ENCODE measurements at places on chromosomes 6 and 20.

- no peak for DNase-seq
Observed at GRCh38 chr6:154852687-154853086, 119.5 kb downstream of the SCAF8 start.

DNA sequence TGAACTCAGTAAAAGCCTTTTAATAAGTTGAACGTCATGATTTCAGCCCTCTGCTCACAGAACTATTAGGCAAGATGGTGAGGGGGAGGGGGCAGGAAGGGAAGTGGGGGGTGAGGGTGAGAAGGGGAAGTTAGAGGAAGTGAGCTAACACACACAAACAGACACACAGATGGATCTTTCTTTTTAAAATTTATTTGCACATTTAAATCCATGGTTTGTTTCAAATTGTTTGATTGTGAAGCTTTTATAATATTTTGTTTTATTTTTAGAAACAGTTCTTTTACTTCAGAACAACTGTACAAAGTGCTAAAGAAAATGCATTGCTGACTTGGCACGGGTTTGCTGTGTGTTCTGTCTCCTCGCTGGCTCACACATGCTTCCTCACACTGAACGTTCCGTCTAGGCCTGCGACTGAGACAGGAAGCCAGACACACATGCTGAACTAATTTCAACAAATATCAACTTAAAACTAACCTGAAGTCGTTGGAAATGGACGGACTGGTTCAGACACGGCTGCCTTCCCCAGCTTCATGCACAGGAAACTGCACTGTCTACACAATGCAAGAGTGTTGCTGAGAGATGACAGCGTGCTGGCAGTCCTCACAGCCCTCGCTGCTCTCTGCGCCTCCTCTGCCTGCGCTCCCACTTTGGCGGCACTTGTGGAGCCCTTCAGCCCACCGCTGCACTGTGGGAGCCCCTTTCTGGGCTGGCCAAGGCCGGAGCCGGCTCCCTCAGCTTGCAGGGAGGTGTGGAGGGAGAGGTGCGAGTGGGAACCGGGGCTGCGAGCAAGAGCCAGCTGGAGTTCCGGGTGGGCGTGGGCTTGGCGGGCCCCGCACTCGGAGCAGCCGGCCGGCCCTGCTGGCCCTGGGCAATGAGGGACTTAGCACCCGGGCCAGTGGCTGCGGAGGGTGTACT, 8.1 kb upstream of the ZBP1 start:
- no peak for DNase-seq

DNA sequence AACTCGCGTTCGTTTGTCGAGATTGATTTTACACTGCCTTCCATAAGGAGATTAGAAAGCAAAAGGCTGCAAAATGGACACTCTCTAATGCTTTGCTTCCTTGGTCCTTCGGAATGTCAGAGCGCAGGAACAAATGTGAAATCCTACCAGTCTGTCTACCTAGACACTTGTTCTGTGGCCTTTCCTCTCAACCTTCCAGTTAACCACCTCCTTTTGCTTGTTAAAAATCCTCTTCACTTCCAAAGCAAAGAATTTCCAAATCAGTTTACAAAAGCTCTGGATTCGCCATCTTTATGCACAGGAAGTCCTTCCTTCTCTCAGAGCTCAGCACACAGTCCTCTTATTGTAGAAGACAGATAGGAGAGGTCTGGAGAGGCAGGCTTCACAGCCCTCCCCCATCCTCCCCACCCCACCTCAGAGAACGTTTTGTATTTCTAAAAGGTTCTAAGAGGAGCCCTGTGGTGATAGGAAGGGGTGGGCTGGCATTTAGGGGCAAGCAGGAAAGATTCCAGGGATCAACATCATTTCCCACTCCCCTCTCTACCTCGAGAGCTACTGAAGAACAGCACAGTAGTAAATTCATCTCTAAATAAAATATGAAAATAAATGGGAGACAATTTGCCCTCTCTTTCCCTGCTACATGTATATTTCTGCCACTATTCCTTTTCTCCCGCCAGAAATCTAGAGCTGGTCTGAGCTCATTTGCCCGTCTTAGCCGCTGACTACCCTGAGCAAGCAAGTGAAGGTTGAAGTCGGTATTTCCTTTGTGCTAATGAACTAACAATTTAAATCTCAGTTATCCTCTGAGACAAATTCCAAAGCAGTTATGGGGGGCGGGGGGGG, 18.9 kb downstream of the TFAP2A start:
- no peak for DNase-seq

- DNase-seq, result no peak
Observed at GRCh38 chr6:31383149-31383548, 20.2 kb upstream of the MICA start.

DNA sequence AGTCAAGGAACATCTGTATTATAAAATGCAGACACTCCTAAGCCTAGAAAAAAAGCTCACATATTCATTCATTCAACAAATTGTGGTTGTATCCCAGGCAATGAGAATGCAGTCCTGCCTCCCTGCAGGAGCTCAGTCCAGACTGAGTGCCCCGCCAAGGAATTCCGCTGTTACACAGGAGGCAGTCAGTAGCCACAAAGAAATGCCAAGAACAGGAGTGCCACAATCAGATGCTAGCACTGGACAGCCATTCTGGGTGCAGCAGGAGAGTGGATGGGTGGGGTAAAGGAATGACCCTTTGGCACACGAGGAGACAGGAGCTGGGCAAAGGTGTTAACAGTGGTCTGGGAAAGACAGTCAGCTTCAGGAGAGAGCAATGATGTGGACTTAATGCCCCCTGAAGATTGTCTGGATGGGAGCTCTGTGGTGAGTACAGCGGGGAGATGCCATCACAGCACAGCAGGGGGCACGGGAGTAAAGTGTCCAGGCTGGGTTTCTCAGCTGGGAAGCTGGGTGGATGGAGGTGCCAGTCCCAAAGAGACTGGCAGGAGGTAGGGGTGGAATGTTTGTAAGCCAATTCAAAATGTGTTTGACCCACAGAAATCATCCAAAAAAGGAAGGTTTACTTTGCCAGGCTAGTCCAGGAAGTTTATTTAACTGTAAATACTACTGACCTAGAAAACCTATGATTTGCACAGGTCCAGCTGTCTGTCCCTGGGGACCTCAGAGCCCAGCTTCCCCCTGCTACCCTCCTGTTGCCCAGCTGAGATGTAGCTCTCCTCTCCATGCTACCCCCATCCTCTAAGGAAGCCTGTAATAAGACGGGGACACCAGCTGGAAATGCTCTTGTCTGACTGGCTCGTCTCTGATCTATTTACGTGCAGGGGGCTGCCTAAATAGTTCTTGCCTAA, 84.1 kb downstream of the SLC23A2 start:
- DNase-seq, result no peak

DNA sequence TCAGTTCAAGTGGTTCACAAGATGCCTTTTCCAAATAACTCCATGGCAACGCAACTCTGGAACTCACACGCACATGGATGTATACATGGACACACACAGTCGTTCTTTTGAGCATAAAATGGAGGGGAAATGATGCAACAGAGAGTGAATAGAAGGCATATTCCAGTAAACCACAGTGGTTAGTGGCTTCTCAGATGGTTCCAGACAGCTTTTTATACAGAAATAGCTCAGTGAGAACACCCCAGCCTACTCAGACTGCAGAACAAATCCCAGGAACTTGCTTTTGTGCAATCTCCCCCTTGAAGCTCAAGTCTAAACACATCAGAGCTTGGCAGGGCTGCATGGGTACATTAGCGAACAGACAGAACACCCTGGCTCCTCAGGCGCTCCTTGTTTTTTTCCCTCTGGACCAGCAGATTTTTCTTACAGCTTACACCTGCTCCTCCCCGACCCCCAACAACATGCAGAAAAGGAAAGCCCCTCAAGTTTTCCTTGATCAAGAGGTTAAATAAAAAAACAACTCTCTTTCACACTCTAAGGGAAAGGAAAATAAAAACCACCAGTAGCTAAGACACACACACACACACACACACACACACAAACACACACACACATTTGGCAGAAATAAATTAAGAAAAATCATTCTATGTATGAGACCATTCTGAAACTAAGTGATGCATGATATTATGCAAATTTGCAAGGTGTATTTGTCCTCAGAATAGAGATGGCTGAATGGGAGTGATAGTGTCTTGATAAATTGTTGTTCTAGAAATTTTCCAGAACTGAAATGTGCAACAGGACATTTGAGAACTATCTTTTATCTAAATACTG, 51.2 kb upstream of the RANBP9 start:
- no peak for DNase-seq

DNA sequence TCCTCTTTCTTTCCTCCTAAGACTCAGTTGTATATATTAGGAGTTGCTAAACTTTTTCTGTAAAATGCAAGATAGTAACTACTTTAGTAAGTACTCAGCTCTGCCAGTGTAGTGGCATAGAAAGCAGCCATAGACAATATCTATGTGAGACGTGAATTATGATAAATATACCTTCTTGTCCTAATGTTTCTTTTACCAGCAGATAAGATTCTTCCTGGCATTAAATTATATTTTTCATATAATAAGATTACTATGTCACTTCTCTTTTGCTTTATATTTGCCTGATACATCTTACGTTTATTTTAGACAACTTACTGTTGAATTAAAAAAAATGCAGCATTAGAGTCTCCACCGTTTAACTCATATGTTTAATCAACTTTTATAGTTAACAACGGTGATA, 51.7 kb downstream of the HDGFL1 start:
- no peak for DNase-seq

- no peak for DNase-seq
Observed at GRCh38 chr6:141685416-141685815, 447.3 kb upstream of the GJE1 start.

GRCh38 chr6:17899491-17899890, 87.9 kb downstream of the KIF13A start:
- DNase-seq, result no peak

DNA sequence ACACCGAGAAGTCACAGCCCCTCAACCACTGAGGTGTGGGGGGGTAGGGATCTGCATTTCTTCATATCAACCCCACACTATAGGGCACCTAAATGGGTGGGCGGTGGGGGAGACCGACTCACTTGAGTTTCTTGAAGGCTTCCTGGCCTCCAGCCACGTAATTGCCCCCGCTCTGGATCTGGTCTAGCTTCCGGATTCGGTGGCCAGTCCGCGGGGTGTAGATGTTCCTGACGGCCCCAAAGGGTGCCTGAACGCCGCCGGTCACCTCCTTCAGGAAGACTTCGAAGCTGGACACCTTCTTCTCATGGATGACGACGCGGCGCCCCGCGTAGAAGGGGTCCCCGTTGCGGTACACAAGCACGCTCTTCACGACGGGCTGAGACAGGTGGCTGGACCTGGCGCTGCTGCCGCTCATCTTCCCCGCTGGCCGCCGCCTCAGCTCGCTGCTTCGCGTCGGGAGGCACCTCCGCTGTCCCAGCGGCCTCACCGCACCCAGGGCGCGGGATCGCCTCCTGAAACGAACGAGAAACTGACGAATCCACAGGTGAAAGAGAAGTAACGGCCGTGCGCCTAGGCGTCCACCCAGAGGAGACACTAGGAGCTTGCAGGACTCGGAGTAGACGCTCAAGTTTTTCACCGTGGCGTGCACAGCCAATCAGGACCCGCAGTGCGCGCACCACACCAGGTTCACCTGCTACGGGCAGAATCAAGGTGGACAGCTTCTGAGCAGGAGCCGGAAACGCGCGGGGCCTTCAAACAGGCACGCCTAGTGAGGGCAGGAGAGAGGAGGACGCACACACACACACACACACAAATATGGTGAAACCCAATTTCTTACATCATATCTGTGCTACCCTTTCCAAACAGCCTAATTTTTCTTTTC, at the start of gene DCDC2:
DCDC2 (minus strand) TSS at position 724 of the 883 bp plus-strand sequence; CDS start at position 415, 309 bp downstream.
- no peak for DNase-seq

- DNase-seq, result no peak
Observed at GRCh38 chr6:75409928-75410327, 83.7 kb downstream of the FILIP1 start.

GRCh38 chr6:138293428-138294395, 75.4 kb upstream of the PBOV1 start:
- DNase-seq, result no peak

GRCh38 chr20:35539756-35540212, 2.1 kb upstream of the ERGIC3 start:
- no peak for DNase-seq

- DNase-seq, result no peak
Observed at GRCh38 chr20:51628533-51629398, 86.2 kb upstream of the NFATC2 start.

DNA sequence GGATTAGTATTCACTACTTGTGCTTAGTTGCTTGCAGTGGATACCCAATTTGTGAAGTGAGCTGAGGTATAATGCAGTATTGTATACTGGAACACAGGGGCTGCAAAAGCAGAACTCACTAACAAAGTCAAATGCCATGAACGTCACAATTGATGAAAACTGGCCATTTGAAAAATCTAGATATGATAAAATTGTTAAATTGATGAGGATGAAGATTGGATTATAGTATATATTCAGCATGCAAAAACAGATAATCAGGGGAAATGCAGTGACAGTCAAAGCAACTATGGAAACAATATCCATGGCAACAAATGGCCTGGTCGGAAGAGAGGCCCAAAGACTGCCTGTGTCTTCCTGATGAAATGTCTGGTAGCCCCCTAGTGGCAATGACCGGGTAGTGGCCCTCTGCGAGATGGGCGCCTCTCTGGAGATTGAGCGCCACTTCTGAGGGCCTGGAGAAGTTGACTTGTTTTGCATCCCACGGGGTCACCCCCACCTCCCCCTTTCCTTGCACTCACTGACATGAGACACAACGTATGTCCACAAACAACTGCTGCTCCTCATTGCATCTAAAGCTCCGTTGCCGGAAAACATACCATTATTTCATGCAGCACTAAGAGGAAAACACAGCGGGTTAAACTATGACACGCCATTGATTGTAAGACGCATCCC, 43.6 kb downstream of the C6orf15 start:
- DNase-seq, result peak; percentile 54

- no peak for DNase-seq
Observed at GRCh38 chr6:1575210-1576041, 34.3 kb upstream of the FOXC1 start.

GRCh38 chr20:49823152-49823847, 10.7 kb downstream of the SLC9A8 start:
- DNase-seq, result no peak

DNA sequence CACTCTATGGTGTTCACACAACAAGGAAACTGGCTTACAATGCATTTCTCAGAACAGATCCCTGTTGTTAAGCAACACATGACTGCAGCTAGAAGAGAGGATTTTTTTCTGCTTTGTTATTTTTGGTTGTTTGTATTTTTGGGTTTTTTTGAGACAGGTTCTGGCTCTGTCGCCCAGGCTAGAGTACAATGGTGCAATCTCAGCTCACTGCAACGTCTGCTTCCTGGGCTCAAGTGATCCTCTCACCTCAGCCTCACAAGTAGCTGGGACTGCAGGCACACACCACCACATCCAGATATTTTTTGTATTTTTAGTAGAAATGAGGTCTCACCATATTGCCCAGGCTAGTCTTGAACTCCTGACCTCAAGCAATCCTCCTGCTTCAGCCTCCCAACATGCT, 12.7 kb downstream of the CD24 start:
- DNase-seq, result no peak

GRCh38 chr20:51135926-51136715, 113.2 kb upstream of the KCNG1 start:
- no peak for DNase-seq

DNA sequence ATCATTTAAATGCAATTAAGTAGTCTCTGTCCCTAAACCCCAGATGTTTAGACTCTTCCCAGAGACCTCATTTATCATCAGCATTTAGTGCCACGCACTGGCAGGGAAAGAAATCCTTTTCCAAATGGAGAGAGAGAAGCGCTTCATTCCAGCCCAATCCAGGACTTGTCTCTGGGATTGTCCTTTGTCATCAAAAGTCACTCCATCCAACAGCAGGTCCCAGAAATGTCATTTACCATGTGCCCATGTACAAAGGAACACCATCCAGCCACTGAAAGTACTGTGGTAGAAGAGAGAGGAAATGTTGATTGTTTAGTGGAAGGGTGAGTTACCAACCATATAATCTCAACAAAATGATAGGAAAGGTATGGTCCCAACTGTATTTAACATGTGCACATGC, 66.9 kb upstream of the SMIM28 start:
- no peak for DNase-seq

Measured in GM18507 (cell line).